IMR-90 (cell line): ENCODE measurements at places on chromosomes 3 and 15.
A peak's percentile ranks its signal among the peaks of the same experiment; 100 is the strongest.

DNA sequence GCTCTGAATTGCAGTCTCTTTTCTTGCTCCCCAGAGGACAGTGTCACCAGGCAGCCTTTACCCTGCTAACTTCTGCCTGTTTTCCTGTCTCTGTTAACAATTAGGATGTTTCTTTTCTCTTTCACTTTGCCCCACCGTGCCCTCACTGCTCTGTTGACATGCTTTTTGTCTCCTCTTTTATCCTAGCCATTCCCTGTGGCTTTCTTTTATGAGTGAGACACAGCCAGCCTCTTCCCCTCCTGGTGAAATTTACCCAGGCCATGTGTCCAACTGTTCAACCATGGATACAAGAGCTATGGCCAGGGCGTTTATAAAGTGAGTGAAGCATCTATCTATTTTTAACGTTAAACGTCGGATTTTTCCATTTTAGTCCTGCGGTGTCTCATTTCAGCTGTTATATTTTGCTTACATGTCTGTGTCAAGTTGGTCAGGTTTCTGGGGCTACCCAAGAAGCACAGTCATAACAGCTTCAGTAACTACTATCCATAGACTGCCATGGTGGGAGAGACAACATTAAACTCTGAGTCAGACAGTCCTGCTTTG, 443.2 kb upstream of the AZI2 start:
- no peaks in the 10 kb centered on the region for H3K36me3 ChIP-seq
- DNase-seq, result no peak
- no peak overlapping the region for H3K27ac ChIP-seq
- H3K4me3 ChIP-seq, result no peak overlapping the region
- no peaks in the 10 kb centered on the region for H3K4me1 ChIP-seq

DNA sequence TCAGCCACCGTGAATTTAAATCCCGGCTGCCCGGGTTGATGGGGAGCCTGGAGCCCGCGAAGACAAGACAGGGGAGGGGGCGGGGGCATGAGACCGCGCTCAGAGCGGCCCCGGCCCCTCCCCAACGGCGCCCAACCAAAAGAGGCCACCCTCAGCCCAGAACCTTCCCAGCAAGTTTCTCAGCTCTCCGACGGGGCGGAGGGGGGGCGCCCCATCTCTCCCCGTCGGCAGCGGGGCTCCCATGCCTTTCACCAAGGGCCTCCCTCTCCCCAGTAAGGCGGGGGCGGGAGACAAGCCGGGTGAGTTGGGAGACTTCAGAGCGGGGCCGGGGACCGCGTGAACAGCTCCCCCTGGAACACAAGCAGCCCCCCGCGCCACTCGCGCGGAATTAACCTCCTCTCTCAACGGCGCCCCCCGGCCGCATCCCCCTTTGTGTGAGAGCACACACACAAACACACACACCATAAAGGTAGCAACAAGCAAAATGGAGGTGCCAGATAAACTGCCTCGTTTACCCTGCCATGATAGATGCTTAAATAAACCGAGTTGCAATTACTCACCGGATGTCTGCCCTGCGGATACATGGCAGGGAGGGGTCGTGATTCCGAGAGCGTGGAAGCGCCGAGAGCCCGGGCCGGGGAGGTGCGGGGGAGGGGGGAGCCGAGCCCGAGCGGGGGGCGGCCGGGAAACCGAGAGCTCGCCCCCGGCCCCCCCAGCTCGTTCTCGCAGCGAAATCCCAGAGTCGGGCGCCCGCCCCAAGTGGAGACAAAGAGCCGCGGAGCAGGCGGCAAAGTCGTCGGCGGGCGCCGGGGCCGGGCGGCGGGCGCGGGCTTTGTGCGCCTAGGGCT, 1.3 kb downstream of the TLE3 start:
- peak overlapping the region; percentile 73 for H3K27ac ChIP-seq
- peaks cover 9% of the 10 kb centered on the region for H3K36me3 ChIP-seq
- no peaks in the 10 kb centered on the region for H3K27me3 ChIP-seq
- DNase-seq, result peak; percentile 56

GRCh38 chr3:123449997-123450604, 1.2 kb upstream of the ADCY5 start:
- H3K4me1 ChIP-seq, result no peaks in the 10 kb centered on the region
- no peak for DNase-seq
- peak overlapping the region; percentile 51 for H3K4me3 ChIP-seq
- no peak overlapping the region for H3K27ac ChIP-seq

DNA sequence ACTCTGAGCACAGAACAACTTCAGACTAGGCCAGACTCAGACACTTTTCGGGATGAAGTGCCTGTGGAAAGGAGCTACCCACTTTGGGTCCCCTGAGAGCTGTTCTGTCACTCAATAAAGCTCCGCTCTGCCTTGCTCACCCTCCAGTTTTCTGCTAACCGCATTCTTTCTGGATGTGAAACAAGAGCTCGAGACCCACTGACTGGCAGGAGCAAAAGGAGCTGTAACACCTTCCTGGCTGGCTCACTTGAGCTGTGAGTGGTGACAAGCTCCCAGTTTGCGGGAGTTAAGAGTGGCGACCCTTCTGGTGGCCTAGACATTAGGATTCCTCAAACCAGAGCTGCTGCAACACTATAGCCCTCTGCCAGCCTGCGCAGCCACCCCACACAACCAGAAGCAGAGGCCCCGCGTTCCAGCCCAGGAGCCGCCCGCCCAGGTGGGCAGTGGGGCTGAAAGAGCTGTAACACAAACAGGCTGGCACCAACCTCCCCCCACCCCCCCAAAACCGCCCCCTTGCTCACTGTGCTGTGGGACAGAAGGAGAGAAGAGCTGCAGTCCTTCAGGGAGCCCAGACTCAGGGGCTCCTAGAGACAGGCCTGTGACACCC, 1178.1 kb upstream of the GBE1 start:
- no peak overlapping the region for H3K4me3 ChIP-seq
- H3K36me3 ChIP-seq, result no peaks in the 10 kb centered on the region
- no peaks in the 10 kb centered on the region for H3K4me1 ChIP-seq
- DNase-seq, result no peak

GRCh38 chr15:81085898-81086297, 48.2 kb upstream of the CFAP161 start:
- peaks cover under 1% of the 10 kb centered on the region for H3K27me3 ChIP-seq
- H3K36me3 ChIP-seq, result no peaks in the 10 kb centered on the region
- no peak overlapping the region for H3K27ac ChIP-seq

GRCh38 chr3:172334671-172335207, 113.5 kb downstream of the GHSR start:
- H3K4me3 ChIP-seq, result no peak overlapping the region
- peaks cover 37% of the 10 kb centered on the region for H3K36me3 ChIP-seq
- no peak overlapping the region for H3K27ac ChIP-seq
- no peak for DNase-seq

DNA sequence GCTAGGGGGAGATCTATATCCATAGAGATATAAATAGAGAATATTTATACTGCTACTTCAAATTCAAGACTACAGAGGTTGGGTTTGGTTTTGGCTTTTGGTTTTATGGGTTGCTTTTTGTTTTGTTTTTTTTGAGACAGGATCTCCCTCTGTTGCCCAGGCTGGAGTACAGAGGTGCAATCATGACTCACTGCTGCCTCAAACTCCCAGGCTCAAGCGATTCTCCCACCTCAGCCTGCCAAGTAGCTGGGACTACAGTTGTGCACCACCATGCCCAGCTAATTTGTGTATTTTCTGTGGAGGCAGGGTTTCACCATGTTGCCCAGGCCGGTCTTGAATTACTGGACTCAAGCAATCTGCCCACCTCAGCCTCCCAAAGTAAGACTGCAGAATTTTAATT, 3.9 kb upstream of the UBL7 start:
- H3K36me3 ChIP-seq, result no peaks in the 10 kb centered on the region; the same call in 1 of the 2 replicates
- no peaks in the 10 kb centered on the region for H3K27me3 ChIP-seq
- DNase-seq, result no peak
- H3K4me1 ChIP-seq, result peaks cover 4% of the 10 kb centered on the region; the same call in 1 of the 2 replicates

- DNase-seq, result no peak
- H3K27me3 ChIP-seq, result no peaks in the 10 kb centered on the region
- no peak overlapping the region for H3K4me3 ChIP-seq
These were observed 11.9 kb downstream of the LRCH3 start for GRCh38 chr3:197802779-197803459.

- no peaks in the 10 kb centered on the region for H3K36me3 ChIP-seq
- H3K27ac ChIP-seq, result peak overlapping the region; percentile 95
- peaks cover 38% of the 10 kb centered on the region for H3K4me1 ChIP-seq
These were observed 12.4 kb downstream of the TNK2 start for GRCh38 chr3:195895861-195896360.

DNA sequence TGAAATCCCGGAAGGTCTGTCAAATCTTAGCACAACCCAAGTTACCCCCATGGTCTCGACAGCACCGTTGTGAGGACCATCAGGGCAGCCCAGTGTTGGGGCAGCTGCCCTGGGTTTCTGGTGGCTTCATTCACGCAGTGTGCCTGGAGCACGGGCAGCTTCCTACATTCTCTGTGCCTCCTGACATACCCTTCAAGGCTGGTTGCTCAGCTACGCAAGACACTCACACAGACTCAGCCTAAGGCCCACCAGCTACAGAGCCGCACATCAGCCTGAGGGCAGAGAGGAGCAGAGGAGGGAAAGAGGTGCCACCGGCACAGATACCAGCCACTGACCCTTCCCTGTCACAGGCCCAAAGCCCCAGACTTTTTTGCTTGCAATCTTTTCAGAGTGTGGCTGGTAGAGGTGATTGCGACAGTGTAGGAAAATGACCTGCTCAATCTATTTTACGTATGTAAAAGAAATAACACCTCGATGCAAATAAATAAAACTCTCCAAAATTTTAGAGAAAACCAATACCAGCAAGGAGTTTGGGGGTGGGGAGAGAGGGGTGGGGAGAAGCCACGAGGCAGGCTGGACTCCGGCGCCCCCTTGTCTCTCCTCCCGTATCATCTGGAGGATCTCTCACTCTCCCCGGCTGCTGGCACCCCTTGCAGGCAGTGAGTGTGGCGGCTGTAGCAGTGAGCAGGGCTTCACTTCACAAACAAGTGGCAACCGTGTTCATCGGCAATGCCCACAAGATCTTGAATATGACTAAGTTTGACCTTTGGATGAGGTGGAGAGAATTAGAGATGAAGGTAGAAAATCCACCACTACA, 12.7 kb downstream of the CSPG5 start:
- H3K4me1 ChIP-seq, result no peaks in the 10 kb centered on the region
- H3K36me3 ChIP-seq, result no peaks in the 10 kb centered on the region
- H3K4me3 ChIP-seq, result no peak overlapping the region
- H3K27me3 ChIP-seq, result peaks cover 43% of the 10 kb centered on the region
- DNase-seq, result no peak
- H3K27ac ChIP-seq, result no peak overlapping the region

DNA sequence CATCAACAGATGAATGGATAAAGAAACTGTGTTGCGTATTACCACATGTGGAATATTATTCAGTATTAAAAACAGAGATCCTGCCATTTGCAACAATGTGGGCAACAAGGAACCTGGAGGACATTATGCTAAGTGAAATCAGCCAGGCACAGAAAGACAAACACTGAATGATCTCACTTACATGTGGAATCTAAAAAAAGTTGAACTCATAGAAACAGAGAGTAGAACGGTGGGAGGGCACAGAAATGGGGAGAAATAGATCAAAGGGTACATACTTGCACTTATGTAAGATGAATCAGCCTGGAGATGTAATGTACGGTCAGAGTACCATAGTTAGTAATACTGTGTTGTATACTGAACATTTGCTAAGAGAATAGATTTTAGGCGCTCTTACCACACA, 29.8 kb upstream of the MUC13 start:
- H3K36me3 ChIP-seq, result peaks cover 25% of the 10 kb centered on the region
- peaks cover 5% of the 10 kb centered on the region; the same call in 1 of the 2 replicates for H3K4me1 ChIP-seq
- no peak overlapping the region for H3K27ac ChIP-seq

- no peak for DNase-seq
- no peak overlapping the region for H3K27ac ChIP-seq
- no peaks in the 10 kb centered on the region for H3K4me1 ChIP-seq
- H3K36me3 ChIP-seq, result no peaks in the 10 kb centered on the region
- H3K27me3 ChIP-seq, result no peaks in the 10 kb centered on the region
These were observed 998.1 kb downstream of the SI start for GRCh38 chr3:164080208-164080607.

- DNase-seq, result no peak
- H3K27ac ChIP-seq, result no peak overlapping the region
- H3K36me3 ChIP-seq, result no peaks in the 10 kb centered on the region
- H3K4me1 ChIP-seq, result no peaks in the 10 kb centered on the region
These were observed 341.3 kb downstream of the TBL1XR1 start for GRCh38 chr3:176855901-176856486.

DNA sequence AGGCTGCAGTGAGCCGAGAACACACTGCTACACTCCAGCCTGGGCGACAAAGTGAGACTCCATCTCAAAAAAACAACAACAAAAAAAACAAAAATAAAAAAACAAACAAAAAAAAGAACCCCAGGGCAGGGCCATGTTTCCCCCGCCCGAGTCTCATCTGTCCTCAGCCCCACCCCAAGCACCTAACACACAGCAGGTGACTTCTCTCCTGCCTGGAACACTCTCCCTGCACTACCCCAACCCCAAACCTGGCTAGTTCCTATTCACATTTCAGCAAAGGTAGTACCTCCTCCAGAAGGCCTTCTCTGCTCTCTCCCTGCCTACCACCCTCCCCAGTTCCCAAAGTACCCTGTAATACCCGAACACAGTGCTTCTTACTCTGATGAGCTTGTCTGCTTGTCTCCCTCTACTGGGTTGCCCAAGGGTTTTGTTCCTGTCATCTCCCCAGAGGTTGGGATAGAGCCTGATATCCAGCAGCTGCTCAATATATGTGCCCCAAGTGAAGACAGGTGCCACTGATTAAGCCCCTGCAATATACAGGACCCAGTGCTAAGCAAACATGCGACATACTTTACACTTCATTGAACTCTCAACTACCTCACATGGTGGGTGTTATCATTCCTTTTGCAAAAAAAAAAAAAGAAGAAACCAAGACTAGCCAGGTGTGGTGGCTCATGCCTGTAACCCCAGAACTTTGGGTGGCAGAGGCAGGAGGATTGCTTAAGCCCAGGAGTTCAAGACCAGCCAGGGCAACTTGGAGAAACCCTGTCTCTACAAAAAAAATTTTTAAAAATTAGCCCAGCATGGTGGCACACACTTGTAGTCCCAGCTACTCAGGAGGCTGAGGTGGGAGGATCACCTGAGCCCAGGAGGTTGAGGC, 103.6 kb downstream of the DAPK2 start:
- no peak overlapping the region for H3K4me3 ChIP-seq
- no peak for DNase-seq
- peaks cover 15% of the 10 kb centered on the region for H3K4me1 ChIP-seq
- no peaks in the 10 kb centered on the region for H3K27me3 ChIP-seq

GRCh38 chr3:82685761-82686160, 924.3 kb upstream of the GBE1 start:
- no peak overlapping the region for H3K4me3 ChIP-seq
- H3K27ac ChIP-seq, result no peak overlapping the region
- H3K27me3 ChIP-seq, result no peaks in the 10 kb centered on the region
- H3K36me3 ChIP-seq, result no peaks in the 10 kb centered on the region

DNA sequence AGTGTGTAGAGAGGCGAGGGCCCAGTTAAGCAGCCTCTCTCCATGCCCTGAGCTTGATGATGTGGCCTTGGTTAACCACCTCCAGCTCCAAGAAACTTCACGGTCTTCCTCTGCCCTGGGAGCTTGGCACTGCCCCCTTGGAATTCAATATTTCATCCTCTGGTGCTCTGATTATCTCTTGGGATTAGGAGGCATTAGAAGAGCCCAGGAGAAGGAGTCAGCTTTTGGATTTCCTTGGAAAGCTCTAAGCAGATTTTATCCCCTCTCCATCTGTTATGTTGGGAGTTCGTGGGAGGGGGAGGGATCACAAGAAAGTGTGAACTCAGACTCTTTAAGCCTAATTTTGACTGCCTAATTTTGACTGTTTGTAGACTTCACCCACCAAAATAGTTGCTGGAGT, 132.7 kb upstream of the AGBL1 start:
- H3K4me3 ChIP-seq, result no peak overlapping the region
- no peak overlapping the region for H3K27ac ChIP-seq
- no peaks in the 10 kb centered on the region for H3K27me3 ChIP-seq
- no peaks in the 10 kb centered on the region for H3K36me3 ChIP-seq
- no peak for DNase-seq
- H3K4me1 ChIP-seq, result no peaks in the 10 kb centered on the region
